NCI-H1092 treated with DMSO at 0.1 percent for 48 hours (cell line): ENCODE measurements at places on chromosomes 4 and X.

GRCh38 chrX:9291629-9292028, 173.2 kb upstream of the TBL1X start:
- DNase-seq: peak; percentile 94

DNA sequence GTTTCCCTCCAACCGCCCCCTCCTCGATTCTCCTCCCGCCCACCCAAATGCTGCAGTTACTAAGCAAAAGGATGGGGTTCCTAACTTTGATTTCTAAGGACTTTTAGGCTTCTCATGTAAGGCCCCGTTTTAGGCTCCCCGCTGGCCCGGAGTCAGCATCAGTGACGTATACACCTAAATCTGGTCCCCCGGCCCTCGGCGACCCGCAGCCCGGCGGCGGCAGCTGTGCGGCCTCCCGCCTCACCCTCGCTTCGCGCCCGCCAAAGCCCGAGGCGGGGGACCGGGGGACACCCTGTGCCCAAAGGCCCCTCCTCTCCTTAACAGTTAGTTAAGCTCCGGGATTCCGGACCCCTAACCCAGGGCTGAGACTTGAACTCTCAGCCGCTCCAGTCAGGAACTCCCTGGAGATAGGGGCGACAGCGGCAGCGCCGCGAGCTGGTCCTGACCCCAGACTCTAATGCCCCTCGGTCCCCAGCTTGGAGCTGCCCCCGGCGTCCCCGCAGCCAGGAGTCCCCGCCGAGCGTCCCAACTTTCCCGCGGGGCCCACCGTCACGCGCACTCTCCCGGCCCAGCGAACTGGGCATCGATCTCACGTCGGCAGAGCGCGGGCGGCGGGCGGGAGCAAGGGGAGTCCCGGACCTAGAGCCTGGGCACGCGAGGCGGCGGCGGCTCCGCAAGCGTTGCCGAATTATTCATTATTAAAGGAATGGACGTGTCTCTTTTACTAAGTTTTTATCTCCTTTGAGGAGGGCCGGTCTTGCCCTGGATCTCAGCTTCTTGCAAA, 1.5 kb upstream of the NR3C2 start:
- no peak for DNase-seq

DNA sequence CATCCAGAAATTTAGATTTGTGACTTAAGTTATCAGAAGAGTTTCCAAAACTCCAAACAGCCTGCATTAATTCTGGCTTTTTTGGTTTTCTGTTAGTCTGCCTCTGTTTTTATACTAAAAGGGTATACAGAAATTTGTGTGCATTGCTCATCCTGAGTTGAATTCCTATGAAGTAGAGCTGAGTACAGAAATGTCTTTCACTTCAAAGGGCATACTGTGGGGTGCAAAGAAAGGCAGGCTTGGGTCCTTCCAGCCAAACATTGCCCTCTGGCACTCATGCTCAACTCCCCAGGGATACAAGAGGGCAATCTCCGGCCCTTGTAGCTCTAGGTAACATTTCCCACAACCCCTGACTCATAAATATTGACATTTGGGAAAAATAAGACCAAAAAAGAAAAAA, 27.6 kb upstream of the TMEM184C start:
- no peak for DNase-seq

- DNase-seq: peak; percentile 38
Observed at GRCh38 chr4:184732126-184732525, 1.8 kb downstream of the CENPU start.

- peak; percentile 15 for DNase-seq
Observed at GRCh38 chrX:108020631-108021030, 24.2 kb upstream of the VSIG1 start.

- DNase-seq: no peak
Observed at GRCh38 chr4:4558881-4559280, 17.0 kb upstream of the STX18 start.

DNA sequence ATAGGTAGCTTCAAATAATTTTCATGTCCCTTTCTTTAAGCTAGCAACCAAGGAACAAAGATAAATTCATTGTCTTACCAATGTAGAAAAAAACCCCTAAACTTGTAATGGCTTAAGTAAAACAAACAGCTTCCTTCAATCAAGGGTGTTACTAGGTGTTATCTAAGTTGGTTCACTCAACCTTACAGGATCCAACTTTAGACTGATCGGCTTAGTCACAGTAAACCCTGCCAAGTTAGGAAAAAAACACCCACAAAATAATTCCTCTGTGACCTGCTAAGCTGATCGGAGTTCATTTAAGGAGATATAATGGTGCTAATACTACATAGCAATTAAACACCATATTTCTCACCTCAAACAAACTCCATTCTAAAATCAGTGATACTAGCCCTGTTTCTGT, 10.1 kb downstream of the AIFM1 start:
- DNase-seq: no peak

DNA sequence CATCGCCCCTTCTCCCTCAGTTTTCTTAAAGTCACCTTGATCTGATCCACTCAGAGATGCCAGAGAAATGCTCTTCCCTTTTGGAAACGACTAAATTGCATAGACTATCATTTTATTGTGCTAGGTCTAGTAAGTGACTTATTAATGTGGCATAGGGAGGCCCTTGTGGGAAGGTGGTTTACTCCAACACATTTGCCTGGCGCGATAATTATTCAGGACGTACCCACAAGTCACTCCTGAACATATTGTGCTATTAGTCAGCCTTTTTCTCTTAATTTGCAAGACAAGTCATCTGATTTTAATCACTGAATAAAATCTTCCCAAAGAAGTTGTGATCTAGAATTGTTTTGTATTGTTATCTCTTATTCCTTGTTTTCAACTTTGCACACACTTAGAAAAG, 7.6 kb downstream of the ENPEP start:
- no peak for DNase-seq

DNA sequence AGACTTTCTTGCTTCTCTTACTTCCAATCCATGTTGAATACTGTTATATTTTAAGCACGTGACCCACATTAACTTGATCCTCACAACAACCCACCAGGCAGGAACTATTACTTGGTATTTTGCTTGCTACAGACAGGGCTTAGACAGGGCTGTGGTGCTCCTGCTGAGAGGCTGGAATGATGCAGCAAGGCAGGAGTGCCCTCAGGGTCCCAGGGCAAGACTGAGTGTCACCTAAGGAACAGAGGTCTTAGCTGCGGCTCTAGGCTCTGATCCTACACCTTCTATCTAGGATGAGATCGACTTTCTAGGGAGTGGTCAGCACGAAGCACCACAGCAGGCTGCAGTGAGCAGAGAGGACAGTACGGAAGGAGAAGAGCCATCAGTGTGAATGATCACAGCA, 20.0 kb downstream of the TAPT1 start:
- no peak for DNase-seq

DNA sequence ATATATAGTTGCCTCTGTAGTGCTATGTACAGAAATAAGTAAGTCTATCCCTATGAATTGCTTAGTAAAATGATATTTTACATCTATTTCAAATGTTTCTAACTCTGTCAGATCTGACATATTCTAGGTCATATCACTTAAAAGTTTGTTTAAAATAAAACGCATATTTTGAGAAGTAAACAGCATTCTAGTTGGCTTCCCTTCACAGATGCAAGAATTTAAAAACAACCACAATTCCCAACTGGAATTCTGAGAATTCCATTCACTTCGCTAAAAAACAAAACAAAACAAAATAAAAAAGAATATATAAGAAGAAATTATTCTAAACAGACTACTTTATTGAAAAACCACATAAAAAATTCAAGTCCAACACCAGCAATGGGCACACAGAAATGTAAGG, 126.0 kb downstream of the PPP3CA start:
- DNase-seq: no peak
